ENCODE measurements at places on chromosomes 7 and 10.

- DNase-seq: no peak
Observed at GRCh38 chr7:42105554-42106358, 131.3 kb downstream of the GLI3 start.

GRCh38 chr7:106599343-106599698 lies 61.6 kb downstream of the CCDC71L start:
- peak; percentile 13 for DNase-seq

- DNase-seq: no peak
Observed at GRCh38 chr10:114392112-114392835, 12.0 kb downstream of the AFAP1L2 start.

DNA sequence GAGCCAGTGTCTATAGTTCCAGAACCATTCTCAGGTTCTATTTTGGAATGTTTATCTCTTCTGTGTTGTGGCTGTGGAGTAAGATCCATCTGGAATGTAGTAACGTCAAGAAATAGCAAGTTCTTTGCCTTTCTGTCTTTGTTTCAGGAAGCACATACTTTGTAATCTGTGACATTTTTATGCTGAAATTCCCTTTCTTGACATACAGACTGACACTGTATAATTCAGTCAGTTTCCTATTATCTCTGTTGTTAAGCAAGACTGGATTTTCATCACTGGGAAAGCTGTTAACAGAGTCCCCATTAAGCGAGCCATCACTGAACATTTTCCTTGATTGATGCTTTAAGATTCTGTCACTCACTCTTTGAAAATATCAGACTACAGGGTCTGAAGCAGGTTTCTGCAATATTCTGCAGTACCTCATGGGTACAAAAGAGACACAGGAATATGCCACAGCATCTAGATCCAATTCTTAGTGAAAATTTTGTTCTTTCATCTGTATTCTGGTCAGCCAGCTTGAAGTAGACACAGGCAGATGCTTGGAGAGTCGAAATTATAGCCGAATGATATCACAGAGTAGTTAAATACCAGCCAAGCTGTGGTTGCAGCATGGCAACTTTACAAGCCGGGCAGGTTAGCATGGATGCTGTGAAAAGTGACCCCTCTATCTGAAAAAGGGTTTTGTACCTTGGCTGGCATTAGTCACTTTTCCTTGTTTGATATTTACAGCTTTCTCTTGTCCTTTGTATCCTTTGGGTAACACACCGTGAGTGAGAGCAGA lies 62.6 kb downstream of the CACNB2 start:
- no peak for DNase-seq

- no peak for DNase-seq
Observed at GRCh38 chr7:52726493-52726892, 308.9 kb upstream of the POM121L12 start.

GRCh38 chr7:4066206-4066605 lies 615.9 kb upstream of the FOXK1 start:
- no peak for DNase-seq

DNA sequence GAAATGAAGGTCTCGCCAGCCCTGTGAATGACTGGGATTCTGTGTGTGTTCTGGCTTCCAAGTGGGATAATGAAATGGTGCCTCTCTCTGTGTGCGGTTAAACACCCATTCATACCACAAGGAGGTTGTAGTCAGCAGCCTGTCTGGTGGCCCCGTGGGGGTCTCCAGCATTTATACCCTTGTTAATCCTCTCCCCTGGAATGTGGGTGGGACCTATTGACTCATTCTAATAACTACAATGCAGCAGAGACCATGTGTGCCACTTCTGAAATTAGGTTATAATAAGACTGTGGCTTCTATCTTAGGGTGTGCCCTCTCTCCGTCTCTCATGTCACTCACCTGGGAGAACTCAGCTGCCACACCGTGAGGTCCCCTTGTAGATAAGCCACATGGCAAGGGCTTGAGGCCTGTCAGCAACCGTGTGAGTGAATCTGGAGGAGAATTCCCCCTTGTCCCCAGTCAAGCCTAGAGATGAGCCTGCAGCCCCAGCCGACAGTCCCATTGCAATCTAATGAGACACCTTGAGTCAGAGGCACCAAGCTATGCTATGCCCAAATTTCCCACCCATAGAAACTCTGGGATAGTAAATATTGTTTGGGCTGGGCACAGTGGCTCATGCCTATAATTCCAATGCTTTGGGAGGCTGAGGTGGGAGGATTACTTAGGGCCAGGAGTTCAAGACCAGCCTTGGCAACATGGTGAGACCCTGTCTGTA lies 106.8 kb downstream of the GALNT17 start:
- DNase-seq: no peak

- DNase-seq: no peak
Observed at GRCh38 chr7:30697719-30698460, 15.6 kb upstream of the CRHR2 start.

DNA sequence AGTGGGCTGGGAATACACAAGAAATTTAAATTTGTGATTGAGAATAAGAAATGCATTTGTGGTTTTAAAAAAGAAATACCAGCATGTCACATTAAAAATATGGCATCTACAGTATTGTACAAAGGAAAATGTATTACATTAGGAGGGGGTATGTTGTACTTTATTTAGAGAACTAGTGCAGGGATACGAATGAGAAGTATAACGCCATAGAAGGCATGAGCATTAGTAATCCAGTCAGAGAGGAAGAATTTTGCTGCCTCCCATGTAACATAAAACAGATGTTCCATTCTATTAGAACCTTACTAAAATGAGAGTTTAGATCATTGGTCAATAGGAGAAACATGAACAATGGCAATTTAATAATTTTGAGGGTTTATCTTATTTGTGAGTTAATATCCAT lies 182.2 kb downstream of the ADK start:
- DNase-seq: no peak

GRCh38 chr10:29026065-29026797 lies 262.6 kb upstream of the LYZL1 start:
- peak; percentile 73 for DNase-seq

DNA sequence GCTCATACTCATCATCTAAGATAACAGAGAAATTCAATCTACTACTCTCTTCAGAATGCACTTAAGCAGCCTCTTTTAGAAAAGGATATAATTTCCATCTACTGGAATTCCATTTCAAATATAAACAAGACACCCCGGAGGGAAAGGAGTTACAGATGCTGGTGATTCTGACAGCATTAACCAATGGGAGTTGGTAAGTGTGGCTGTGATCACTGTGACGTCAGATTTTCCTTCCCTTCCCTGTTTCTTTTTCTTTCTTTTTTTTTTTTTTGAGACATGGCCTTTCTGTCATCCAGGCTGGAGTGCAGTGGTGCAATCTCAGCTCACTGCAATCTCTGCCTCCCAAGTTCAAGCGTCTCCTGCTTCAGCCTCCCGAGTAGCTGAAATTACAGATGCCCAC lies 106.6 kb downstream of the ACTR3B start:
- DNase-seq: no peak

DNA sequence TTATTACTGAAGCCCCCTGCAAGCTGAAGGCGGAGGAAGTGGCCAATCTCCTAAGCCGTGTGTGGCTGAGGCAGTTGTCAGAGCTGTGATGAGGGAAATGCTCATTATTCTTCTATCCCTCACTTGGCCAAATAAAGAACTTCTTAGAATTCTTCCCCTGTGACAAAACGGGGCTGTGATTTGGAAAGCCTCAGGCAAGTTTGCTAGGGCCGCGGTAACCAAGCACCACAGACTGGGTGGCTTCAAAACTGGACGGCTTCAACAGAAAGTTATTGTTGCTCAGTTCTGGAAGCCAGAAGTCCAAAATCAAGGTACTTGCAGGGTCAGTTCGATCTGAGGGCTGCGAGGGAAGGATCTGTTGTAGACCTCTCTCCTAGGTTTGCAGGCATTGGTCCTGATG lies 72.3 kb upstream of the STEAP1B start:
- no peak for DNase-seq

GRCh38 chr7:1331561-1332467 lies 99.1 kb downstream of the UNCX start:
- no peak for DNase-seq

- no peak for DNase-seq
Observed at GRCh38 chr10:78568620-78569019, 500.1 kb upstream of the ZMIZ1 start.

GRCh38 chr7:5217851-5218331 lies 27.9 kb downstream of the WIPI2 start:
- DNase-seq: peak; percentile 29

DNA sequence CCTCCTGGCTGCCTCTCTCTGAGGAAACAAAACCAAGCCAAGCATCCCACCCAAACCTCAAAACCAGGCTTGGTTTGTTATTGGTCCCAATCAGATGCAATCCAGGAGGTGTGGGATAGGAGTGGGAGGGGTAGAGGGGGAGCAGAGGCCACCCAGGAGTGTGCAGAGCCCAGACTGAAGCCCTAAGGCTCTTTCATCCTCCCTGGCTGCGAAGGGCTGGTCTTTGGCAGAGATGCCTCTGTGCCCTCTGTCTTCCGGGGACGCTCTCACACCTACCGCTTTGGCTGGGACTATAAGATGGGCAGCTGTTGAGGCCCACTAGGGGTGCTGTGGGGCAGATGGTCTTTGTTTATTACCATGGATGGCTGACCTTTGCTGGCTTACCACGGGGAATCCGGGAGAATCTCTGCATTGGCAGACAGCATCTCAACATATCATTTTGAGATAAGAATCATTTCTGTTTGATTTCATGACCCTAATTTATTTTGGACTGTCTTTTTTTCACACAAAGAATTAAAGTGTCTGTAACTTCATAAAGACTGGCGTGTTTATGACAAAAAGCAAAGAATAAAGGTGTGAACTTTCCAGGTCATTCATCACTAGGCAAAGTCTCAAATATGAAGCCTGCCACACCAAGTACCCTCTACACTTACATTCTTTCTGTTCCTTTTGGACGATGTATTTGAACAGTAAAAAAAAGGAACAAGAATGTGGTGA lies 6.5 kb upstream of the DENND2A start:
- DNase-seq: peak; percentile 63

- DNase-seq: no peak
Observed at GRCh38 chr10:58645416-58646146, 132.9 kb downstream of the BICC1 start.

DNA sequence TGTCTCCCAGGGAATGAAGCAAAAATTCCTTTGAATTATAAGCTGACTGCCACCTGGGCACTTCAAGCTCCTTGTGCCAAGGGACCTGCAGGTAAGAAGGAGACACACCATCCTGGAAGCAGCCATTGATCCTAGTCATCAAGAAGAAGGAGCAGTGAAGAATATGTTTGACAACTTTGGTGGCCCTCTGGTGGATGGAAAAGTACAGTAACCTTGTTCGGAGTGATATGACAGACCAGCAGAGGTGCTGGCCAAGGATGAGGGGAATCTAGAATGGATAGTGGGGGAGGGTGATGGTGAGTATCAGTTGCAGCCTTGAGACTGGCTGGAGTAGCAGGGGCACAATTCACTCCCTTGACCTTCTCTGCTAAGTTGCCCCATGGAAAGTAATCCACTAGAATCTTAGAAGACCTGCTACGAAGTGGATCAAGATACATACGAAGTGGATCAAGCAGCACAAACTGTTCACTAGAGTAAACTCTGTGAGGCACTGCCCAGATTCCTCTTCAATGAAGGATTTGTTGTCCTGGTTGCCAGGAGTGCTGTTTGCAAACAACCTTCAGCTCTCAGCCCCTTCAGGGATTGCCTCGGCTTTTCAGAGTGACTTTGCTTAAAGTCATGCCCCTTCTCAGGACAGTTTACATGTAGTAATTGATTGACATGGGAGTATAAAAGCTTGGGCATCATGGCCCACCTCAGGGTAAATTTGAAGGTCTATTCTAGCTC lies 44.8 kb upstream of the ORC5 start:
- DNase-seq: no peak

DNA sequence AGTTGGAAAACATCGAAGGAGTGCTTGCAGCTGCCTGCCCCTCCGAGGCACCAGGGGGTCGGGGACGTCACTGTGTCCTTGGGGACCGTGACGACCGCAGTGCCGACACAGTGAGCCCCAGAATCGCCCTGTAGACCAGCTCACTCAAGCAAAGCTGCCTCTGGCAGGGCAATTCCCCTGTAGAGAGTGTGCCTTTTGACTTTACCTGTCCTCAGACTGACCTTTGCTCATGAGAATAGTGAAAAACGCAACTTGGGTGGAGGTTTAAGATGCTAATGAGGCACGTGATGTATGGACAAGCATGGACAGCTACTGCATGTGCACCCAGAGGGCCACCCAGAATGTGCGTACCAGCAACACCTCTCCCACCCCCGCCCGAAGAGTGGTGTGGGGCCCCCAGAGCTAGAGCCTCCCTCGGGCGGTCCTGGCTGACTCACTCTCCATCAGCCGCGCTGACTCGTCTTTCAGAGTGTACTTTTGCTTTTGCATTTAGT lies 271.9 kb downstream of the ADARB2 start:
- DNase-seq: peak; percentile 29

DNA sequence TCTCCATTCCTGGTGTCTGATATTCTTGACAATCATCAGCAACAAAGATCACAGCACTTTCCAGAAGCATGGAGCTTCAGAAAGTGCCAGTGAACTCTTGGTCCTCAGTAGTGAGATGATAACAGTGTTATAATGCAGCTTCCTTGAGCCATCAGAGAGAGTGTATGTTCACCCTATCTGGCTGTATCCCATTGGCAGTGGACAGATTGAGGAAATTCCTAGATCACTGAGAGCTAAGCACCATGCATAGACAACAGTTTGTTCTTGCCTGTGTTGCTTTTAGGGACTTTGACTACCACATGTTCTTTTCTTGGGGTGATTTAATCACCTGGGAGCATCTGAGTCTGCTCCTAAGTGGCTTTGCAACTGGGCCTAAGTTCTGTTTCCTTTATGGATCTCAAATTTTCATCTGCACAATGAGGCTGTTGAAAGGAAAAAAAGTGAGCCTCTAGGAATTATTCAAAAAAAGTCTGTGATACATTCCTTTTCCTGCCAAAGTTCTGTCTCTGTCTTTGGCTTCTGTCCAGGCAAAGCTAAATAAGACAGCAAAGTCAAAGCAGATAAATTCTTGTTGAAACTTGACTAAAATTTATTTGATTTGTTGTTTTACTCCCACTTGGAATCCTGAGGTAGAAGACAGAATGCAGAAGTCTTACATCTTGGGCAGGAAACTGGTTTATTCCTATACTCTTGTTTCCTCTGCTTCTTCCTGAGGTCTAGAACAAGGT lies 14.5 kb upstream of the ZNF282 start:
- DNase-seq: no peak

DNA sequence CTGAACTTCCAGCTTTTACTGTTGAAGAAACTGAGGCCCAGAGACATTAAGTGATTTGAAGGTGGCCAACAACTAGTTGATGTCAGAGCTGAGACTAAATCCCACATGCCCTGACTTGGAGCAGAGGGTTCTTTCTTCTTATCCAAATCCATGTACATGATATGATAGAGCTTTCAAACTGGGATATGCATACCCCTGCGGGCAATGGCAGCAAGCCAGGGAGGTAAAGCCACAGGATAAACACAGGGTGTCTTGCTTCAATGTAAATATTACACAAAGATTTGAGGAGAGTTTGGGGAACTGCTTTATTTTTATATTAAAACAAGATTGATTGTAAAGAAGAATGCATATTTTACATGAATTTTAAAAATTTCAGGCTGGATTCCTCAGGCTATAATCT lies 2.3 kb upstream of the LRRC72 start:
- DNase-seq: no peak

- no peak for DNase-seq
Observed at GRCh38 chr10:11322698-11323097, 288.8 kb downstream of the USP6NL start.
